ENCODE measurements at places on chromosomes 1 and 21.

GRCh38 chr1:25795946-25796810, 3.8 kb upstream of the SELENON start:
- DNase-seq: peak; percentile 46

- DNase-seq: no peak
Measured at GRCh38 chr21:41217671-41218385, 49.9 kb downstream of the BACE2 start.

- DNase-seq: no peak
Measured at GRCh38 chr1:244111027-244111426, 59.9 kb downstream of the ZBTB18 start.

DNA sequence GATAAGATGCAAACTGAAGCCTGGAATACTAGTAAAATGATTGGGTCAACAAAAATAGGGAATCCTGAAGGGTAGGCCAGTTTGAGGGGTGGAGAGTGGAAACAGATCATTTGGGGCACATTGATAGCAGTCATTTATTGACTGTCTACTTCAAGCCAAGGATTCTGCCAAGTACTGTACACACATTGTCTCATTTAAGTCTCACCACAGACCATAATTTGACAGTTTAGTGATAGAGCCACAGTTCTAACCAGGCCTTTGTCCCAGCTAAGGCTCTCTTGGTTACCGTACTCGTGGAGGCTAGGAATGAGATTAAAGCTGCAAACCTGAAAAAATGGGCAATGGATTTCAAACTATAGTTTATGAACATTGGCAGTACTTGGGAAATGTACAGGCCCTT, 11.2 kb downstream of the RBM15 start:
- DNase-seq: no peak

DNA sequence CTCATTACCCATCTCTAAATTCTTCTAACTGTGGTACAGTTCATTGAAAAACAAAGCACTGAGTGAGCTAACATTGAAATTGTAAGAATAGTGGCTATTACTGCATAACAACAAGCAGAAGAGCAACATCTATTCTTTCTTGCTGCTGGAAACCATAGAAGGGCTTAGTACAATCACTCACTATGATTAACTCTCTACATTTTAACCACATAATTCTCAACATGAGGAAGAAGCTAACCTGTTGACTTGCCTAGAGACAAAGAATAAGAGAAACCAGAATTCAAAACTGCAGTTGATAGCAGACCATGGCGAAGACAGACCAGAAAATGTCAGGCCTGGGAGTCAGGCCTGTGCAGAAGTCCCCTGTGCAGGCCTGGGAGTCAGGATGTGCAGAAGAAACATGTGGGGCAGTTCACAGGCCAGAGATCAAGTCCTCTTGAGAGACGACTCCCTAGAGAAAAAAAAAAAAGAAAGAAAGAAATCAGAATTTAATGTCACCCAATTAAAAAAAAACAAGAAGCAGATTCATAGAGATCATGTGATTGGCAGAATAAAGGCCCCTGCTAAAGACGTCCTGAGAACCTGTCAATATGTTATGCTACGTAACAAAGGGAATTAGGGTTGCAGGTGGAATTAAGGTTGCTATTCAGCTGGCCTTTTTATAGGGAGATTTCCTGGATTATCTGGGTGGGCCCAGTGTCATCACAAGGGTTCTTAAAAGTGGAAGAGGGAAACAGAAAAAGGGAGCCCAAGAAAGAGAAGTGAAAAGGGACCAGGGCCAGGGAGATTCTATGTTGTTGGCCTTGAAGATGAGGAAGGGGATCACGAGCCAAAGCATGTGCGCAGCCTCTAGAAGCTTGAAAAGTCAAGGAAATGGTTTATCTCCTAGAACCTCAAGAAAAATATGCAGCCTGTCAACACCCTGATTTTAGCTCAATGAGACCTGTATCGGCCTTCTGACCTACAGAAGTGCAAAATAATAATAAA, 94.9 kb downstream of the MRPL39 start:
- no peak for DNase-seq

GRCh38 chr1:92314024-92314423, 15.2 kb downstream of the RPAP2 start:
- DNase-seq: no peak

- DNase-seq: no peak
Measured at GRCh38 chr21:43728154-43728466, 9.2 kb downstream of the PDXK start.

DNA sequence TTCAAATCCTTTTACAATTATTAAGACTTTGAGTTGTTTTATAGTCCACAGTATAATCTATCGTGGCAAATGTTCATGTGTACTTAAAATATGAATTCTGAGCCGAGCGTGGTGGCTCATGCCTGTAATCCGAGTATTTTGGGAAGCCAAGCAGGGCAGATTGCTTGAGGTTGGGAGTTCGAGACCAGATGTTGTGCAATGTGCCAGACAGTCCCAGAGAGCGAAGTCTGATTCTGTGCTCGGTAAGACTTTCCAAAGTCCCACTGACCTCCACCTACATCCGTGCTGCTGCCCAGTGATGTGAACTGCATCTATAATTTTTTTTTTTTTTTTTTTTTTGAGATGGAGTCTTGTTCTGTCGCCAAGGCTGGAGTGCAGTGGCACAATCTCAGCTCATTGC, 52.2 kb downstream of the VPS26C start:
- DNase-seq: no peak

DNA sequence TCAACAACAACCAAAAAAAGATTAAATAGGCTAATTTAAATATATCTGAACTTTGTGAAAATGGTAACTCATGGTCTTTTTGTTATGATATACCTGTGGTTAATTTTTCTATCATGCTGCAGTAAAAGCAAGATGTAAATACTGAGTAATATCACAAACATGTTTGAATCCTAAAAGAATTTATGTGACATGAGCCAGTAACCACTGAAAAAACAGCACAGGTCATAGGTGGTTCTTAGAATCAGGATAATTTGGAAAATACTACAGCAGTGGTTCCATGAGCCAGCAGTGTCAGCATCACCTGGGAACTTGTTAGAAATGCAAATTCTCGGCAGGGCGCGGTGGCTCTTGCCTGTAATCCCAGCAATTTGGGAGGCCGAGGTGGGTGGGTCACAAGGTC, 4.1 kb downstream of the ATP5IF1 start:
- DNase-seq: no peak

DNA sequence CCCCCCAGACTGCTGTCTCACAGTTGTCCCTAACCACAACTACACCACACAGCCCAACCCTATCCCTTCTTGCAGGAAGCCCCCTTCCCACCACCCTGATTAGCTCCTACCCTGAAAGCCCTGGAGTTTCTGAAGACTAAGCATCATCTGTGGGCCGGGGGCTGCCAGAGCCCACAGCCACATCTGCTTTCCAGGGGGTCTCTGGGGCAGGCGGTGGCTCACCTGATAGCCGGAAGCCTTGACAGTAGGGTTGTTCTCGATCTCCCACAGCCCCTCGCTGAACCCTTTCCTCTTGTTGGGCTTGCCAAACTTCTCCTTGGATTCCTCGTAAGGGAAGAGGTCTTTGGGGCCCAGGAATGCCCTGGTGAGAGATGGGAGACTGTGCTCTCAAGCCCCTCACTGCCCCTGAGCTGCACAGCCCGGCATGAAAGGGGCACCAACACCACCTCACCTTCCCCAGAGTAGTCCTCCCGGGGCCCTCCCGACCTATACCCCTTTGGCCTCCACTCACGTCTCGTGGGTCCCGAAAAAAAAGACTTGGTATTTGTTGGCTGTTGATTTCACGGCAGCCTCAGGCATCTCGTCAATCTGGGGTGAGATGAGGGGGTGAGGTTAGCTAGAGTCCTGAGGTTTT, 4.0 kb upstream of the MRPL24 start:
- no peak for DNase-seq

DNA sequence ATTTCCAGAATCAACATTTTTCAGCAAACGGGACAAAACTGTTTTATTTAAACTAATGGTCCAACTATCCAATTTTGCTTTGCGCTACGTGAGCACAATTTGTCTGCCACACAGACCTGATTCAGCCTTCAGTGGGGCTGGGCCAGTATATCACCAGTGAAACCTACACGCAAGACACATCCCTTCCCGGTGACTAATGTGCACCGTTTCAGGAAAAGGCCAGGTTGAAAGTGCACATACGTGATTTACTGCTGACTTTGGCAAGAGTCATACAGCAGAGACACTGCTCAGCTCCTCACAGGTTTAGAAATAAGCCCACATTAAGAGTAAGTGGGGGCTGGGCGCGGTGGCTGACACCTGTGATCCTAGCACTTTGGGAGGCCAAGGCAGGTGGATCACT, 5.1 kb upstream of the TMEM51 start:
- no peak for DNase-seq

- DNase-seq: peak; percentile 89
Measured at GRCh38 chr1:109546311-109547109, 1.9 kb upstream of the GNAI3 start.

DNA sequence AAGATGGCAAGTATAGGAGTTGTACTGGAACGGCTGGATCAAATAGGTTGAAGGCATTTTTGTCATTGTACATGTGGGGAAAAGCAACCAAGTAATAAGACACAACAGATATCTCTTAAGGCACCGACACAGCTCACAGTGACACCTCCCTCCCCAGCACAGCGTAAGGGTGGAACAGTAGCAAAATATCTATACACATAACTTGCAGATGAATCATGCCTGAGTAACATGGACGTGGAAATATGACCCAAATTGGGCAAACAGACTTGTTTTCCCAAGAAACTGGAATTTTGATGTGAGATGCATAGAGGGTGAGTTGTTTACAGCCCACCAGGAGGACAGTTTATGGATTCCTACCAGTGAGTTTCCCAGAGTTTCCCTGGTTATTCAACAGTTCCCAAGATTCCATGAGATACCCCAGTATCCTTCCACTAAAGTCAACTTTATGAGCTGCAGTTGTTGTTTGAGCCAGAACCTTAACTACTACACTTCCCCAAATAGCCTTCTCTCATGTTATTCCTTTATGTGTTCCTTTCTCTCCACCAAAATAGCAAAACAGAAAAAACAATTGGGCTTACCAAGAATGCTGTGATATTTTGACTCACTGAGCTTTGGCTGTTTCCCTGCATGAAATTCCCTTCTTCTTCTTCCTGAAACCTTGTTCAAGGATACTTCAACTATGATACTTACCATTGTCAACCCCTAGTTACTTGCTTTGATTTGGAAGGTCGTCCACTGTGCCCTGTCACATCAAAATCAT, 7.1 kb upstream of the DR1 start:
- no peak for DNase-seq

DNA sequence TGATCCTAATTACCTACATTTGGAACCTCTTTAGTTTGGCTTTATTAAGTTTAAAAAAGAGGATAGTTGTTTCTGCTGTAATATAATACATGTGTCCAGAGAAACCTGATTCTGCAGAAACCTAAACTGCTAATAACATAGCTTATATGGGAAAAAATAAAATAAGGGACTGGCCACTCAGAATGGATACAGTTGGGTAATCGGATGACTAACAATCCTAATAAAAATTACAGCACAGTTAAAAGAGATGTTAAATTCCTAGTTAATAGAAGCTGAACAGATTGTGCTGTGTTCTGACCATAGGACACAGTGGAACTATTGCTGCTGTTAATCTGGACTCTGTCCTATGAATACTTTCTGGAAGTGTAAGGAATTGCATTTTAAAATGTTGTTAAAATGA, 16.0 kb downstream of the ARV1 start:
- no peak for DNase-seq

DNA sequence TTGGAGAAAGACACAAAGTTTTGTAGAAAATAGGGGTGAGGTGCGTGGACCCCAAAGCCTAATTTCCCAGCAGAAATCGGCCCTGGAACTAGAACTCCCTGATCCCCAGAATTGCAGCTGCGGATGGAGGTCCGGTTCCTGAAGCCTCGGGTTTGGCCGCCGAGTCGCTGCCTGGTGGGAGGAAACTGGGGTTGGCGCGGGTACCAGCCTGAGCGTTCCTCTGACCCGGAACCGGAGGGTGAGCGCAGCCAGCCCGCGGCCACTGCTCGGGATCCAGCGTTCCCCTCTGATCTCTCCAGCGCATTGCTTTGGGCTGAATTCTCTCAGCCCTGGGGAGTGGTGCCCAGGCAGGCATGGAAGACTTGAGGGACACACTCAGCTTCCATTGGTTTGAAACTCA, 1.6 kb downstream of the ST6GALNAC5 start:
- DNase-seq: no peak

- no peak for DNase-seq
Measured at GRCh38 chr1:19949016-19949415, 25.6 kb upstream of the PLA2G2E start.

- no peak for DNase-seq
Measured at GRCh38 chr1:31752258-31752657, 11.9 kb downstream of the ADGRB2 start.

- DNase-seq: no peak
Measured at GRCh38 chr1:94745742-94746141, 74.4 kb upstream of the SLC44A3 start.

GRCh38 chr1:24635195-24635843, 7.8 kb upstream of the SRRM1 start:
- no peak for DNase-seq

- no peak for DNase-seq
Measured at GRCh38 chr1:22772014-22772413, 61.4 kb downstream of the EPHB2 start.

DNA sequence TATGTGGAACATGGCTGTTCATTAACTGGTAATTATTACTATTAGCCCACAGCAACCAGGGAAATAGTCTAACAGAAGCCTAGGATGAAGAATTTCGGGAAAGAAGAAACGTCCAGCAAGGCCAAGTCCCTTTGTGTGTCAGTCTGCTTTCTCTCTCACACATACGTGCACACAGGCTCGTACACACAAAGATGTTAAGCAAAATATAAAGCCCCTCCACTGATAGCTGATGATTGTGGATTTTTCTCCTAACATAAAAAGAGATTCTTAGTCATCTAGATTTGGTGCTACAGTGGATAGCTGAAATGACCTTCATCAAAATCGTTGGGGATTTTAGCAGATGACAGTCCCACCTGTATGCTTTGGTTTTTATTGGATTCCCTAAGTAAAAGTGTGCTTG, 42.1 kb upstream of the A3GALT2 start:
- DNase-seq: no peak

- DNase-seq: no peak
Measured at GRCh38 chr1:119762953-119763352, 5.8 kb downstream of the HMGCS2 start.

DNA sequence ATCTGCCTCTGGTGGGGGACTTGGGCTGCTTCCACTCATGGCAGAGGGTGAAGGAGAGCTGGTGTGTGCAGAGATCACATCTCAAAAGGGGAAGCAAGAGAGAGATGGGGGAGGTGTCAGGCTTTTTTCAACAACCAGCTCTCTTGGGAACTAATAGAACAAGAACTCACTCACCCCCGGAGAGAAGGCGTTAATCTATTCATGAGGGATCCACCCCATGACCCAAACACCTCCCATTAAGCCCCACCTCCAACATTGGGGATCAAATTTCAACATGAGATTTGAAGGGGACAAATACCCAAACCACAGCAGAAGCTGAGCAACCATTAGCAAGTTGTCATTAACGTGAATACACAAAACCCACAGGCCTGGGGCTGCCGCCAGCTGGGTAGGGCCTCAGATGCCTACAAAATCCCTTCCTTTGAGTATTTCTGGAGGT, 12.0 kb upstream of the VWA5B1 start:
- no peak for DNase-seq

- DNase-seq: no peak
Measured at GRCh38 chr1:224080115-224080774, 33.7 kb upstream of the FBXO28 start.

GRCh38 chr1:16342331-16343062, 9.8 kb downstream of the FBXO42 start:
- no peak for DNase-seq

All from activated CD8-positive, alpha-beta memory T cell treated with anti-CD3 and anti-CD28 coated beads, Interleukin-2, amount 50 U/mL, for 4 hours (primary cell).